ENCODE measurements at places on chromosomes 1 and 21. TPM values are rescaled to one million over a fixed set of nuclear protein-coding genes. Genes with fewer than 3 reads are reported as not detected.

UBE2U gene
- total RNA-seq: not detected

KCNH1 gene
- total RNA-seq: 41.3 TPM

TTC39A gene
- total RNA-seq: 0.88 TPM

UTS2 gene
- 0.29 TPM for total RNA-seq

OR2T33 gene
- not detected for total RNA-seq

AKNAD1 gene
- total RNA-seq: not detected

KMO gene
- total RNA-seq: under 0.01 TPM

C8A gene
- not detected for total RNA-seq

MORC3 gene
- 37.4 TPM for total RNA-seq

SPRR2F gene
- not detected for total RNA-seq

NUP210L gene
- under 0.01 TPM for total RNA-seq

MFN2 gene
- total RNA-seq: 46.0 TPM

DNAH14 gene
- 25.0 TPM for total RNA-seq

DYNLT5 gene
- total RNA-seq: 1.4 TPM

FAM151A gene
- not detected for total RNA-seq

TIE1 gene
- not detected for total RNA-seq

DENND1B gene
- total RNA-seq: 22.4 TPM

GNG12 gene
- total RNA-seq: 204 TPM

CFAP141 gene
- total RNA-seq: not detected

LRRC7 gene
- total RNA-seq: not detected

S100A3 gene
- 7.6 TPM for total RNA-seq

CD53 gene
- 0.29 TPM for total RNA-seq

SLC66A1 gene
- 30.9 TPM for total RNA-seq

PCAT6 gene
- 0.29 TPM for total RNA-seq

VCAM1 gene
- total RNA-seq: 511 TPM

LCE1F gene
- not detected for total RNA-seq

F5 gene
- not detected for total RNA-seq

BLACAT1 gene
- not detected for total RNA-seq

MYBPHL gene
- not detected for total RNA-seq

PLK3 gene
- 33.7 TPM for total RNA-seq

SLC37A1 gene
- total RNA-seq: 6.9 TPM

FAM72D gene
- under 0.01 TPM for total RNA-seq

SPRR1B gene
- not detected for total RNA-seq

GRIK3 gene
- total RNA-seq: not detected

KIF2C gene
- 3.8 TPM for total RNA-seq

ATAD3C gene
- under 0.01 TPM for total RNA-seq

HOOK1 gene
- total RNA-seq: not detected

ATP1A4 gene
- not detected for total RNA-seq

VAMP3 gene
- total RNA-seq: 101 TPM

MYOG gene
- not detected for total RNA-seq

SLAMF9 gene
- total RNA-seq: not detected

FUBP1 gene
- 91.6 TPM for total RNA-seq

B3GALNT2 gene
- 34.7 TPM for total RNA-seq

PDZK1 gene
- total RNA-seq: 0.29 TPM

SERTAD4 gene
- 2.9 TPM for total RNA-seq

ITGB2 gene
- 15.2 TPM for total RNA-seq

B3GALT5 gene
- under 0.01 TPM for total RNA-seq

DNAI4 gene
- 12.7 TPM for total RNA-seq

CYP4A22 gene
- total RNA-seq: not detected

MAP3K21 gene
- total RNA-seq: under 0.01 TPM

OR10J1 gene
- total RNA-seq: not detected

LRRC39 gene
- 1.2 TPM for total RNA-seq

SPRR2E gene
- total RNA-seq: not detected

MAP10 gene
- total RNA-seq: 2.7 TPM
